ENCODE measurements at places on chromosomes 2 and 18.
A peak's percentile ranks its signal among the peaks of the same experiment; 100 is the strongest.

DNA sequence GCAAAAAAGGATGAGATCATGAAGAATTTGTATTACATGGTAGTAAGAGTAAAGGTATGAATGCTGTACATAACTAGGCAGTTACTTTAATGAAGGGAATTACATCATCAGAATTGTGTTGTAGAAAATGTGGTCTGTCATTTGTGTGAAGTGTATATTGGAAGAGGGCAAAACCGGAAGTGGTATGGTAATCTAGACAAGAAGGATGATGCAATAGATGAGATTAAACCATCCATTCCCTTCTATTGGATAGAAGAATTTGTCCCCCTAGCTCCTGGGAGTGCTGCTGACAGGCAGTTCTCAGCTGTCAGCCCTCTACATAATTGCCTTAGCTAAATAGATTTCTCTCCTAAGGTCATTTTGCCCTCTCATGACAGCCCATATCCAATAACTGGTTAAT lies 55.9 kb upstream of the BARD1 start:
- DNase-seq: no peak

GRCh38 chr18:21109936-21110712 lies 1.5 kb downstream of the ROCK1 start:
- no peak for DNase-seq

DNA sequence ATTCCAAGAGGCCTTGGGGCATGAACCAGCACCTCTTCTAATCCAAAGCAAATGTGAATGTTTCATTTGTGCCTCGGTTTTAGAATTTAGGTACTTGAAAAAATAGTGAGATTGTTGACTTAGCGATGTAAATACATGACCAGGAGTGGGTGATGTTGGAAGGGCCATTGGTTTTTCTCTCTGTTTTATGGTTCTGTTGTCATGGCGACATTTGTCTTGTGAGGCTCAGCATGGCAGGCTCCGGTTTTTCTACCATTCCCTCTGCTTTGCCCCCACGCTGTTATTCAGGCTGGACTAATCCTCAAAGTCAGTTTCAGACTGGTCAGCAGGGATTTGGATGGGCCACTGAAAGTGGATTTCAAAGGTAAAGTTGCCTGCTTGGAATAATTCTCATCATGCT lies 255.4 kb downstream of the ALPK2 start:
- no peak for DNase-seq

GRCh38 chr2:134782792-134783191 lies 55.6 kb upstream of the ACMSD start:
- no peak for DNase-seq

DNA sequence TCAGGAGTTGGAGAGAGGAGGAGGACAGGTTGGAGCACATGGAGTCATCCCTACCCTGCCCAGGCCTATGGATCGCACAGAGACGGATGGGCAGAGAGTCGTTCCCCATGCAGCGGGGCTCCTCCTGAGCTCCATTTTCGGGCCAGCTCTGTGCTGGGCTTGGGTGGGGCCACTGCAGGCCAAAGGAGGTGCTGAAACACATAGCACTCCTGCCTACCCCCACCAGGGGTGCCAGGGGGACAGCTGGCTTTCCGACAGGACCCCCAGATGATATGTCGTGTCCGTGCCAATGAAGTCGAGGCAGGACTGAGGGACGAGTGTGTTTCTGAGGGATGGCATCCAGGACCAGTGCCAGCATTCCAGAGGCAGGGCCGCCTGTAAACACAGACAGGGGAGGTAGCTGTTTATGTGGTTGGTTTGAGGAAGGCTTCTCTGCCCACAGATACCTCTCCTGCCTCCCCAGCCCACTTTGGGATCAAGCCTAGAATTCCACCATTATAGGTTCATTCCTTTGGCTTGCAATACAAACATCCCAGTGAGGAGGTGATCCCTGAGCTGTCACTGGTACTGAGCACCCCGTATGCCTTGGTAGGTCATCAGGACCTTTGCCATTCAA lies 116.6 kb downstream of the GLI2 start:
- DNase-seq: no peak

DNA sequence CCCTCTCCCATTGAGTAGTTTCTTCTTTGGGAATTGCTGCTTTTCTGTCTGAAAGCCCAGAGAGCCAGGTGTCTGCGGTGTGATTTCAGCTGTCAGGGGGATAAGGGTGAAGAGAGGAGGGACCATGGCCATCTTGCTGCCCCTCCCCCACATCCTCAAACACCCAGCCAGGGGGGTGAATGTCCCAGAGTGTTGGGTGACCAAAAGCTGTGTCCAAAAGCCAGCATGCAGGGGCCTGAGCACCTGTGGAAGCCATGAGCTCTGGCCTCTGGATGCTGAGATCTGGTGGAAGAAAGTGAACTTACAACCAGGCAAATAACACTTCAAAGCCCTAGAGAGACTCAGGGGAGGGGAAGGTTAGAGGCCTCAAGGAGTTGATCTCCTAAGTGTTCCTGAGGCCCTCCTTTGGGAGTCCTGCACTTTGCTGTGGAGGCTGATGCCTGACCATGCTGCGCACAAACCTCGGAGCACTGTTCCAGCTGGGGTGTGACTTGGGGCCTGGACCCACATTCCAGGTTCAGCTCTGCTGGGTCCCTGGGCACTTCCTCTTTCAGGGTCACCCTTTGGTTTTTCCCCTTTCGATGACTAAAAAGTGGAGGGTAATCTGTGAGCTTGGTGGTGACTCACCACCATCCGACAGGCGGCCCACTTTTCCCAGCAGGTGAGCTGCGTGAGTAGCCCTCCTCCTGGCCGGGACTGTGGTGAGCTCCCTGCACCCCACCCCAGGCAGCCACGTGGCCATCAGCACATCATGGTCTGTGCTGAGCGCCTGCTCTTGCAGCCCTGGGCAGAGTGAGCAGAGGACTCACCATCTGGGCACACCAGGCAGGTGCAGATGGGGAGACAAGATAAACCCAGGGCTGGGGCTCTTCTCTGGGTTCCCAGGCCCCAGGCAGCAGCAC lies 66.8 kb upstream of the FOSL2 start:
- DNase-seq: no peak

- no peak for DNase-seq
Measured at GRCh38 chr2:10826026-10826425, 13.4 kb upstream of the PDIA6 start.

DNA sequence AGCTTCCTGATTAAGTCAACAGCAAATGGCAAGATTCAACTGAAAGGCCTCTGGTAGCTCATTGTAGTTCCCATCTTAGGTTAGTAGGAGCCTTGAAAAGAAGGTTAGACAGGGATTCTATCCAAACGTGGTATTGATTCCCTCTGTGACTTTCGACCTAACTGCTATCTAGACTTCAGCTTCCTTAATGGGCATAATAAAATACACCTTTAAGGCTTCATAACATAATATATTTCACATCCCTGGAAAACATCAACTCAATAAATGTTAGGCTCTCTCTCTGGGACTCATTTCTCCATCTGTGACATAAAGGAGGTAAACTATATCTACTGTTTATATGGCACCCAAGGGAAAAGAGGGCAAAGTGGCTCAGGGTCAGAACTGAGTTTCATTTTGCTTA lies 60.9 kb downstream of the STK39 start:
- no peak for DNase-seq

GRCh38 chr2:241990466-241990865 lies 120.9 kb downstream of the RTP5 start:
- DNase-seq: no peak

GRCh38 chr2:215431778-215432758 lies 3.8 kb downstream of the FN1 start:
- no peak for DNase-seq

DNA sequence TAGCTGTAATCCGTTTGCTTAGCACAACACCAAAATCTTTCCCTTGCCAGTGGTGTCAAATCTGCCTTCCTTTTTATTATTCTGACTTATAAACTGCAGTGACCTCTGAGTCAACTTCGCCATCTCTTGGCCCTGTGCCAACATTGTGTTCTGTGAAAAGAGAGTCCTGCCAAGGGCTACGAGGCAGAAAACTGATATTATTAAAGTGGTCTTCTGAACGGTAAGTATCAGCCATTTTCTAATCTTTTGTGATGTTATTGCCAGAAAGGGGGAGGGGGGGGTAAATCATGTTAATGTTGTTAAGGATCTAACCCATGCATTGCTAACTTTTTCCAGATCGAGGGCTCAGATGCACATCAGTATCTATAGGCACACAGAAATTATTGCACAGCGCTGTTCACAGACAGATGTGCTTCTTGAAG lies 121.5 kb upstream of the LTBP1 start:
- DNase-seq: no peak

GRCh38 chr2:73156539-73157124 lies 43.9 kb upstream of the RAB11FIP5 start:
- peak; percentile 29 for DNase-seq

DNA sequence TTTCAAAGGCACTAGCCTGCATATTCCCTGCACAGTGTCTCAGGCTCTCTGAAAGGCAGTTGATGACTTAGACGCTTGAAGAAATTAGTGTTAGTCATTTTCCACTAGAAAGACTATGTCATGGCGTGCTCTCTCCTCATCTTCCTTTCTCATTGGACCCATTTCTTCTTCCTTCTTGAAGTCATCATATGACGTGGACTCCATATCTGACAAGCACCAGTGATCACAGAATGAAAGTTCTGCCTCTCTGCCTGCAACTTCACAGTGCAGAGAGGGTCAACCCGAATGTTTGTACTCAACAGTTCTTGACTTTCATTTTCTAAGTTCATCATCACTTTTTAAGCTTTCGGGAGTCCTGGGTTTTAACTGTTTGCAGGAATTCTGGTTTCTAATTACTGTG lies 63.7 kb upstream of the CYRIA start:
- no peak for DNase-seq

- no peak for DNase-seq
Measured at GRCh38 chr18:49490246-49490762, 3.3 kb upstream of the C18orf32 start.
